ENCODE measurements at places on chromosomes 2 and 18.

- DNase-seq: no peak
Measured at GRCh38 chr2:136122661-136123060, 4.7 kb upstream of the CXCR4 start.

GRCh38 chr2:181051861-181052522, 71.6 kb downstream of the UBE2E3 start:
- no peak for DNase-seq

DNA sequence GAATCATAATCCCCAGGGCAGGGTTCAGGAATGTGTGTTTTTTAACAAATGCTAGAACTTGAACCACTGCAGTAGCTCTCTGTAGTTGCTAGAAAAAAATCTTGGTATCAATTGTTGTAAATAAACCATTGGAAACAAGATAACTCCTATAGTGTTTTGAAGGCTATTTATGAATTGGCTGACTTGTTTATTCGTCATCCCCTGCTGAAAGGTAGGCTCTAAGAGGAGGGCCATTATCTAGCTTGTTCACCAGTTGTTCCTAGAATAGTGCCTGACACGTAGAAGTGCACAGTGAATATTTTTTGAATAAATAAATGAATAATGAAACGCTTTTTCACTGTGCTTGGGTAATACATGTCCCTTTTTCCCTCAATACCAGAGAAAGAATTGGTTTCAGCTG, 211.4 kb downstream of the BABAM2 start:
- no peak for DNase-seq

DNA sequence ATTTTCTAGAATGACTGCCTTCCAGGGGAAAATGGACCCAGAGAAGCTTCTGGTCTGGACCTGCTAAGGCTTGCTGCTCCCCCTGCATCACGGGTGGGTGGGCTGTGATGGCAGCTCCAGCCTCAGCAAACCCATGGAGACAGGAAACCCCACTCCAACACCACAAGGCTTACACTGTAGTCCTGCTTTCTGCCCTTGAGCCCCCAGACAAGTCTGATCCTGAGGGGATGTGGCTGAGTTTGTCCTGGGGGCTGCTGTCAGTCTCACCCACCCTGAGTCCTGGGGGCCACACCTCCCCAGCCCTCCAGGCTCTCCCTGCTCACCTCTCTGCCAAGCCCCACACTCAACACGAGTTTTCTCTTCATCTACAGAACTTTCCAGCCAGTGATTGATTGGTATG, 279.4 kb downstream of the EIPR1 start:
- DNase-seq: no peak

DNA sequence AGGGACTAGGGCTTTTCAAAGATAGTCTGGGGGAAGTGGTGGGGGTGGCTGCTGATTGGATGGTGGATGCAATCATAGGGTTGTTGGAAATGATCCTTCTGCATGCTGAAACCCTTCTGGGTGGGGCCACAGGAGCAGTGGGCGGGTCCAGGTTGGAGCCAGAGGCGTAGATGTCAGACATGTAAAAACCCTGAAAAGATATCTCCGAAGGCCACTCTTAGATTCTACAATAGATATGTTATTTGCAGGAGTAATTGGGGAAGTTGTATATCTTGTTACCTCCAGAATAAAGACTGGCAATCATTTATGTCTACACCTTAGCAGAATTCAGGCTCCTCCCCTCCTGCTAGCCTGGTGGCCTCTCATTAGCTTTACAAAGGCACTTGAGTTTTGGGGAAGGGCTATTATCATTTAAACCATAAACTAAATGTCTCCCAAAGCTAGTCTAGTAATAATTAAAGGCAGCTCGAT, 8.2 kb upstream of the FAM98A start:
- DNase-seq: no peak

- no peak for DNase-seq
Measured at GRCh38 chr2:161913865-161914264, 160.2 kb downstream of the DPP4 start.

DNA sequence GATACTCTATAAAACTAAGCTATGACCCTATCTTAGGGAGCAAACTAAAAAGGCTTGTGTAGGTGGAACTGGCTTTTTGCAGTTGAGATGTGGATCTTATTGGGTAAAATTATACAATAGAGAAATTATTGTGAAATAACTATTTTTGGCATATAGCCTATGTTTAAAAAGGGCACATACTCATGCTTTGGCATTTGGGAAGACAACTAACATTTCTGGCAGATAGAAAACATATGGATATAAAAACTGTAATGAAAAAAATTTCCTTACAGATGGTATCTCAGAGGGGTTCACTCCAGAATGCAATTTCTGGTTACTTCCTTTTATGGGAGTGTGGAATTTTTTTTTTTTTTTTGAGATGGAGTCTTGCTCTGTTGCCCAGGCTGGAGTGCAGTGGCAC, 120.1 kb upstream of the CCDC195 start:
- no peak for DNase-seq

DNA sequence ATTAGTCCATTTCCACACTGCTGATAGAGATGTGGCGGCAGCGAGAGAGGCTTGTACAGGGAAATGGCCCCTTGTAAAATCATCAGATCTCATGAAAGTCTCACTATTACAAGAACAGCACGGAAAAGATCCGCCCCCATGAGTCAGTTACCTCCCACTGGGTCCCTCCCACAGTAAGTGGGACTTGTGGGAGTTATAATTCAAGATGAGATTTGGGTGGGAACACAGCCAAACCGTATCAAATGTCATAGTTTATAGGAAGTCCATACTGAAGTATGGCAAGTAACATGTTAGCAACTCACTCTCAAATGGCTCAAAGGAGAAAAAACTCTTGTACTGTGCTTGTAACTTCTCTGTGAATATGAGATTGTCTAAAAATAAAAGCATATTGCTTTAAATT, 56.1 kb downstream of the FARP2 start:
- no peak for DNase-seq

GRCh38 chr18:35253655-35254287, 12.9 kb downstream of the ZNF397 start:
- no peak for DNase-seq

DNA sequence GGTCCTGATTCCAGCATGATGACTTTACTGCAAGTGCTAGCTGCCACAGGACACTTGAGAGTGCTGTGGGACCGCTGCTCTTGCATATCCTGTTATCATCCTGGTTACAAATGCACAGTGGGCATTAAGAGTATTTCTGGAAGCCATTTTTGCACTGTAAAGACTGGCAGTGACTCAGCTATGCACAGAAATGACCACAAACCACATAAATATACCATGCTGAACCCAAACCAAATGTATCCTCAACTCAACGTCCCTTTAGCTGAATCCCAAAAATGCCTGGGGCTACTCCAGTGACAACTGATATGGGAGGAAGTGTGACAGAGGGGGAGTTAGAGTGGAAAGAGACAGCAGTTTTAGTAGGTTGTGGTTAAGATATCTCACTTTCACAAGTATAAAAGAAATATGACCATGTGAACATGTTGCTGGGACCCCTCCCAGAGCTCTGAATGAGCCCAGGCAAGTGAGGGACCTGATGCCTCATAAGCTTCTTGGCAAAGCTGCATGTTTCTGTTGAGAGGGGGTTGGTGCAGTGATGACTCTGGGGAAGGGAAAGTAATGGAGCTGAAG, 37.3 kb downstream of the RHBDD1 start:
- no peak for DNase-seq

Data from stimulated activated naive CD4-positive, alpha-beta T cell (primary cell).